ENCODE measurements at places on chromosomes 12 and 14.

GRCh38 chr12:44285321-44285960, 449.6 kb downstream of the TMEM117 start:
- DNase-seq: no peak

DNA sequence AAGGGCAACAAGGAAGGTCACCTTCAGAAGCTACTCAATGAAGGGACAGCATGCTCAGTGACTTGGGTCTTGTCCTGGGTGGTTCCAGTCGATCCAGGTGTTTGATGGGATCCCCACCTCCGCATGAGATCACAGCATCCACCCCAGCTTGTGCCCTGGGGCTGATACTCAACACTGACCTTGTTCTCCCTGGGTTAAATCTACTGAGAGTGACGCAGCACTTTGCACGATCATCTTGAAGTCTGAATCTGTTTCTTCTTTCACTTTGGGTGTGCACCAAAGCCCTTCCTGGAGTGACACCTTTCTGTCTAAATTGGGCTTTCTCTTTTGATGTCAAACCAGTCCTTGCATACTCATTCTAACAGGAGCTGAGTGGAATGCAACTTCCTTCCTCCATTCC, 13.8 kb downstream of the NOS1 start:
- DNase-seq: no peak

- DNase-seq: no peak
These were observed 4.5 kb downstream of the RPS26 start for GRCh38 chr12:56046027-56046780.

- peak; percentile 46 for DNase-seq
These were observed 42.1 kb downstream of the KDM2B start for GRCh38 chr12:121538699-121539061.

- no peak for DNase-seq
These were observed 33.3 kb downstream of the DYNC1H1 start for GRCh38 chr14:101997429-101998336.

GRCh38 chr14:98112194-98112780, 1159.7 kb downstream of the BCL11B start:
- DNase-seq: no peak

DNA sequence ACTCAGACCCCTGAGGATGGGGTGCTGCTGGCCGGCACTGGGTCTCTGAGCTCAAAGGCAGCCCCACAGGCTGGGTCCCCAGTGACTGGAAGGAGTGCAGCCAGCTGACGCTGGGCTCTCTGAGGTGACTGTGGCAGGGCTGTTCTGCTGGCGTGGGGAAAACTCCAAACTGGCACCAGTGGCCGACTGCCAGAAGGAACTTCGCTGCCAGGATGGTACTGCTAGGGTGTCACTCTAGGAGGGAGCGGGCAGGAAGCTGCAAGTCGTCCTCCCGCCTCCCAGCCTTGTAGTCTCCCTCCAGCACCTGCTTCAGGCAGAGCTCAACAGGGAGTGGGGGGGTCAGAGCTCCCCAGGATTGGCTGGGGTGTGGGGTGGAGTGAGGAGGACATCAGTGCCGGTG, 41.3 kb downstream of the CDC42BPB start:
- DNase-seq: no peak

DNA sequence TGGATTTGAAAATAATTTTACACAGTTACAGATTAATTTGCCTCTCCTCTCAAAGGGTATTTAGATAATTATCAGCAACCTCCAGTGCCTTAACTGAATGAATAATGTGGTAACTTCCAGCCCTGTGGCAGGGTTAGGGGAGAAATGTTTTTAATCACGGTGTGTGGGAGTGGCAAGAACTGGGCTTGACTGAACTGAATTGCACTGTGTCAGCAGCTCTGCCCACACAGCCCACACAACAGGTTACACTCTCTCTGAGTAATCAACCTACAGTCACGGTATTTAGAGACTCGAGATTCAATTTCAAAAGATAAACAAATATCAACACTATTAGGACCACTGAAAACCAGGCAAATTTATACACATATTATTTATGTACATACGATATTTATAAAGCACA, 198.5 kb downstream of the KCNC2 start:
- no peak for DNase-seq

DNA sequence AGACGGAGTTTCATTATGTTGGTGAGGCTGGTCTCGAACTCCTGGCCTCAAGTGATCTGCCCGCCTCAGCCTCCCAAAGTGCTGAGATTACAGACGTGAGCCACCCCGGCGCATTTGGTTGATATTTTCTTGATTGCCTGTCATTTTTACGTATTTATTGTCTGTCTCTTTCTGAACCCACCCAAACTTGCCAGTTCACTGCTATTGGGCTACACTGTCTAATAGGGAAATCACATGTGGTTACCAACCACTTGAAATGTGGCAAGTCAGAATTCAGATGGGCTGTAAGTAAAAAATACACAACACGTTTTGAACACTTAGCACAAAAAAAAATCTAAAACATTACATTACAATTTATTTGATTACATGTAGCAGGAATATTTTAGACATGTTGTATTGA, 2.1 kb downstream of the WSB2 start:
- no peak for DNase-seq

DNA sequence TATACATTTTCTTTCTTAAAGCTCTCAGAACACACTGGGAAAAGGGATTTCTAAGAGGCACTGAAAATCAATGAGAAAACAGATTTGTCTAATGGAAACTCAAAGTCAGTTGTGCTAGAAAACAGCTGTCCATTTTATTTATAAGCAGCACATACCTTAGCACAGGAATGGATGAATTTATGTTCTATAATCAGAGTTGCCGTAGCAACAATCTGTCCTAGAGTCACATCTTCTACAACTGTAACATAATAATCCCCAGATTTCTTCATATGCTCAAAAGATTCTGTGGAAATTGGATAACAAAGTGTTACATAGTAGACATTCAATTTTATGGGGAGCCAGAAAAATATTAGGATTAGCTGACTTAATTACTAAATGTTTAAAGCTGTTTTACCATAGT, 9.8 kb downstream of the GNPNAT1 start:
- DNase-seq: no peak

DNA sequence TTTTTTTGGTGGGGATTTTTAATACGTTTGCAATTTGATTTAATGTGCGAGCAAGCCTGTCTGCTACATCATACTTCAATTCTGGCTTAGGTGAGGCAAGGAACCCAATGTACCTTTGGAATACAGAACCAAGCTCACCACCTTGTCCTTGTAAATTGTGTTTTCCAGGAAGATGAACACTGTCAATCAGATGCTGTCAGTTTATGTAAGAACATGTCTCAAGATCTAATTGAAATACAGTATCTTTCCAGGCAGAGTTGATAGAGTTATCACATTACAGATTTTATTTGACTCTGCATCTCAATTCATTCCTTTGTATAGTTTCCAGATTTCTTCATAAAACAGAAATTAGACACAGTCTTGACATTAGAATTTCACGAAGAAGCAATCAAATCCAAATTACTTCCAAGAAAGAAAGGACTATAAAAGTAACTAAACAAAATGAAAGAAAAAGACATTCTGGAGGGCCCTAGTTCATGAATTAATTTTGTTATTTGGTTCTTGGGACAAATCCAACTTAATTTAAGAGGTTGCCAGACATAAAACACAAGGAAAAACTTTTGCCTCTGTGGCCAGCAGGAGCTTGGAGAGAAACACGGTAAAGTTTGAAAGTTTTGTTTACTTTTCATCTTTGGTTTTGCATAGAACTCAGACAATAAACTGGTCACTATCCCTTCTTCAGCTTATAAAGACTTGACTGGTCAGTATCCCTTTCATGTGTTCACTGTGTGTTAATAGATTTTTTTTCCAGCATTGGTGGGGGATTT, 16.4 kb upstream of the MED13L start:
- DNase-seq: no peak

- no peak for DNase-seq
These were observed 116.6 kb downstream of the SLC35F4 start for GRCh38 chr14:57749267-57749666.

DNA sequence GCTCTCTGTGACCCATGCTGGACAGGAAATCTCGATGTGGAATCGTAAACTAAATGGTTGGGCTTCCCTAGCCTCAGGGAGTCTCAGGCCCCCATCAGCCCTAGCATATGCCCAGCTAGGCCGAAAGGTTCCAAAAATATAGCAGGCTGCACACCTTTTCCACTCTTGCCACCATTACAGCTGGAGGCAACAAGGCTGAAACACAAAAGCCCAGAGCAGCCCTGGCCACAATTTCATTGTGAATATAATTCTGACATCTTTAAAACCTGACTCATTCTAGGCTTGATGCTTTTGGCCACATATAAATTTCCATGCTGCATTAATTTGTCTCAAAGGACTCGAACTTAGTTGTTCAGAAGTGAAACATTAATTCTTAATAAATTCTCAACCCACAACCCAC, 382.2 kb downstream of the GRIN2B start:
- no peak for DNase-seq

DNA sequence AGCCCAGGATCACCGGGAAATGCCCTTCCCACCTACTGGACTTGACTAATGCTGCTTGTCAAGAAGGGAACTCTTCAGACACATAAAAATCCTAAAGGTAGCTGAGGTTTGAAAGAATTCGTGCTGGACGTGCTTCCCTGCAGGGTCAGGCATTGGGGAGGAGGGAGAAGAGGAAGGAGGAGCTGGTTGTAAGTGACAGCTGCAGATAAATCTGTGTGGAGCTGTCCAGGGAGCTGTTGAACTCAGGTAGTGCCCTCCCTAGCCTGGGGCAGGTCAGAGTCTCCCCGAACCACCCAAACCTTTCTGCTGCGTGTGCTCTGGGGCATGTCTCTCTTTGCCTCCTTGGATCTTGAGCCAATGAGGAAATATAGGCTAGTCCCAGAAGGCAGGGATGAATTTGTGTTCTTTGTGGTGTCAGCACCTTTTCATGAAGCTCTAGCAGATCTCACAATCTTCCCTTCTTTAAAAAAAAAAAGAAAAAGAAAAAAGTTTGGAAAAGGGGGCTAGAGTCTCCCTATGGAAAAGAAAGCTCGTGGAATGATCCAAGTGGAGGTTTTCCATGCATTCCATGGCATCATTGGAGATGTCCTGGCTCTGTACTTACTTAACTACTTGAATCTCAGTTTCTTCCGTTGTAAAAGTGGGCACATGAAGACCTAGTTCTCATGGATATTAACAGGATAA, 23.6 kb upstream of the FOS start:
- DNase-seq: no peak

GRCh38 chr12:103929046-103929783, 995 bp upstream of the HSP90B1 start:
- peak; percentile 87 for DNase-seq

GRCh38 chr14:23439107-23439835, 3.8 kb upstream of the MYH7 start:
- no peak for DNase-seq

- DNase-seq: no peak
These were observed 19.9 kb downstream of the TMEM233 start for GRCh38 chr12:119613319-119613936.

- no peak for DNase-seq
These were observed 830.1 kb upstream of the MGAT4C start for GRCh38 chr12:87086118-87086891.

GRCh38 chr14:70884595-70885342, 22.5 kb upstream of the PCNX1 start:
- DNase-seq: no peak

Data from RPMI8226 (cell line).